ENCODE measurements at places on chromosomes 3 and 15.

- no peak for DNase-seq
Observed at GRCh38 chr15:66938114-66938830, 127.1 kb upstream of the SMAD3 start.

- DNase-seq, result peak; percentile 10
Observed at GRCh38 chr3:89098964-89099585, 8.3 kb upstream of the EPHA3 start.

GRCh38 chr15:77631745-77632533 is 773 bp downstream of the LINGO1 start:
- no peak for DNase-seq

DNA sequence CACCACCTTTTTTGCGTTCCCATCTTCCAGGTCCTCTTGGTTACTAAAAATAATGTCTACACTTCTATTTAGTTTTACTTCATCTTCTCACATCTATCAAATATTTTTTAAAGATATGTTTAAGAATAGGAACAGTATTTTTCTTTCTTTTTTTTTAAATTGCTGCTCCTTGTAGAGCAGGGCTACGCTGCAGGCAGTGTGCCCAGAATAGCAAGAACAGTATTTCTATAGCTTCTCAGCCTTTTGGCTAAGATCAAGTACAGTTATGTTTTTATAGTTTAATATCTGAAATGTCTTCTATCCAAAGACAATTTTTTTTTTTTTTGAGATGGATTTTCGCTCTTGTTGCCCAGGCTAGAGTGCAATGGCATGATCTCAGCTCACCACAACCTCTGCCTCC is 73.0 kb downstream of the MYO9A start:
- no peak for DNase-seq

- no peak for DNase-seq
Observed at GRCh38 chr3:129500334-129500658, 28.1 kb upstream of the RHO start.

DNA sequence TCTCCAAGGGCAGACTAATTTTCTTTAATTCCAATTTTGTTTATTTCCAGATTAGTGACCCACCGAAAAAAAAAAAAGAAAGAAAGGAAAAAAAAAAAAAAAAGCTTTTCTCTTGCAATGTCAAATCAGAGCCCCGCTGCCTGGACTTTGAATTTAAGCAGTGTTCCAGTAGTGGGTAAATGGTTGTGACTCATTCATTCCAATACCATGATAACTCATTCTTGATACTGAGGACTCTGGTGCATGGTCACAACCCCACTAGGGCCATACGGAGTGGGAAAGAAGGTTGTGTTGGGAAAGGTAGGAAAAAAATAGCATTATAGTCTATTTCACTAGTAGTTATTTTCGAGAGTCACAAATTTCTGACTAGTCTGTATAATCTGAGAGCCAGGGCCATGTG is 59.1 kb upstream of the COL8A1 start:
- peak; percentile 29 for DNase-seq

GRCh38 chr3:121718205-121718846 is 31.2 kb downstream of the GOLGB1 start:
- no peak for DNase-seq
